ENCODE measurements at places on chromosomes 7 and 10.

DNA sequence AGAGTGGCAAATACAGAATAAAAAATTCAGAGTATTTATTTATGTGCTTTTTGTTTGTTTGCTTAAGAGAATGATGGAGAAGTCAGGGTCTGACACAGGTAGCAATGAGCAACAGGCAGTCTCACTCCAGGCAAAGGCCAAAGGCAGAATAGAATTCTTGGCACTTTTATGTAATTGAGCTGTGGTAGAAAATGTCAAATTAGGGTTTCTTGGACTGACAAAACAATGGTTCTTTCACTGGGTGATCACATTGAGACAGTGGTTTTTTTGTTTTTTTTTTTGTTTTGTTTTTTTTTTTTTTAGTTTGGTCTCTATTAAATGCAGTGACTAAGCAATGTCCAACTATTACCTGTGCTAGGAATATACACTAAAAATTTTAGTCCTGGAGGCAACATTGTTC is 27.4 kb downstream of the POM121L12 start:
- no peak for DNase-seq

GRCh38 chr7:21089653-21090052 is 303.0 kb upstream of the SP8 start:
- no peak for DNase-seq

- DNase-seq, result no peak
Measured at GRCh38 chr10:12823328-12823727, 178.2 kb downstream of the CCDC3 start.

DNA sequence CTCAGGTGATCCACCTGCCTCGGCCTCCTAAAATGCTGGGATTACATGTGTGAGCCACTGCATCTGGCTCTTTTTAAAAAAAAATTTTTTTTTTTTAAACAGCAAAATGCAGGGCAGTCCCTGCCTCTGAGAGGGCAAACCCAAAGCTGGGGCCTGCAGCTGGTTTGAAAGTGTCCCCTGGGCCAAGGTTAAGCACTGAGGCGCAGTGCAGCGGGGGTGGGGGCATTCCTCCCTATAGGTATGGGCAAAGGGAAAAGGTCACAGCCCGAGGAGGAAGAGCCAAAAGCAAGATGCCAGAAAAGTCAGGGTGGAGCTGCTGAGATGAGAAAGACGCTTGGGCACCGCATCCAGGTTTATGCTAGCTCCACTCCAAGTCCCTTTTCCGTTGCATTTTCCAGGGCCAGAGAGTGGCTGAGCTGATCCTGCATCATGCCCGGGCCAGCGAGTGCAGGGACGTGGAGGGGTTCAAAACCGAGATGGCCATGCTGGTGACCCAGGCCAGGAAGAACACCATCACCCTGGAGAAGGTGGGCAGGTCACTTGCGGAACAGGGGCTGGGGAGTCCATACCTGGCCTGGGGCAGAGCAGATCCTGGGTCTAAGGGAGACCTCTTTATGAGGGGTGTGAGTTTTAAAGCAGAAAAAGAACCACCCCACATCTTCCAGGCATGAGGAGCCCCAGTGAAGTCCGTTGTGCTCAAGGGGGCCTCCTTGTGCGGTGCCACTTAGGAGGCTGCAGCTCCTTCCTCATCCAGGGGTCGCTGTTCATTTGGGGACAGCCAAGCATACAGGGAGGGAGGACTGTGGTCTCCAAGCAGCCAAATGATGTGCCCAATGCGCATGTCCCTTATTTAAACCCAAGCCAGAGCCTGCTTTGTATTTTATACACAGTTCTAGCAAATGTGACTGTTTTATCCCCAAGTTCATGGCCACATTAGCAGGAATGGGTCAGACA is 7.0 kb upstream of the NDUFB2 start:
- no peak for DNase-seq

DNA sequence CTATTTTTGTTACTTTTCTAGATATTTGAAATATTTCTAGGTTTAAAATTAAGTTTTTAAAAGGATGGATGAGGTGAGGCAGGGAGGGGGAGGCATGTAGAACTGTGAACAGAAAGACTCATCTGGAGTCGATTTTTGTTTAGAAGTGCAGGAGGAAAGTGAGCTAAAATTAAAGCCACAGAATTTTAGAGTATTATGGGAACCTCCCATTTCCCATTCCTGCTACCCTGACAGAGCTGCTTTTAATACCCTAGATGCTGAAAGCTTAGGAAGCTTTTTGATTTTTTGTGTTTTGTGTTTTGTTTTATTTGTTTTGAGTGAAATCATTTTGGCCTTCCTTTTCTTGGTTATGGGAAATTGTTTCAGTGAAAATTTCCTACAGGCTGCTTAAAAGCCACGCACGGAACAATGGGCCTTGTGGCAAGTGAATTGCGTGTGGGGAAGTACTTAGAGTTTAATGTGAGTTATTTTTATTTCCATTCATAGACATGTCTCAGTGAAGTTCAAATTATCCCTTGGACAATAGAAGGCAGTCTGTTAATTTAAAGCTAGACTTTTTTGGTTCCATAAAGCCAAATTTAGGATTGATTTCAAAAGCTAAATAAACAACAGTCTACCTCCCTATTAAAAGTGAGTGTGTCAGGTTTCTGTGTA is 102.0 kb upstream of the HDAC9 start:
- DNase-seq, result no peak

GRCh38 chr10:89873055-89873454 is 171.7 kb downstream of the KIF20B start:
- no peak for DNase-seq

- no peak for DNase-seq
Measured at GRCh38 chr7:152959610-152960009, 200.1 kb downstream of the ACTR3B start.

DNA sequence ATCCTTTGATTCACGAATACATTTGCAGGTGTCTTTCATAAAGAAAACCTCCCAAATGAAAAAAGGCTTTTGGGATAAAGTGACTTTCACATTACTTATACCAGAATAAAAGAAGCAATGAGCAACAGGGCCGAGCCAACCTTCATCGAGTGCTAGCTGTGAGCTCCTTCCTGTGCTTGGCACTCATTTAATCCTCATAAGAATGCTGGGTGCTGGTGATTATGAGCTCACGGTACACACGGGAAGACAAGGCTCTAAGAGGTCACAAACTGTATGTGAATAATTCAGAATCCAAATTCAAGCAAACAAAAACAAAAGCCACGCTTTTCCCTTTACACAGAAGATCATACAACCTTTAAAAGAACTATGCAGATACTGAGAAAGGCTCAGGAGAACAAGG is 156.2 kb downstream of the COBL start:
- no peak for DNase-seq

All from GM18507 (cell line).